ENCODE measurements at places on chromosomes 4 and X. TPM values are rescaled to one million over a fixed set of nuclear protein-coding genes. Genes with fewer than 3 reads are reported as not detected.

GRCh38 chrX:104391906-104392305, 137.2 kb upstream of the ESX1 start:
- no peak for DNase-seq

DNA sequence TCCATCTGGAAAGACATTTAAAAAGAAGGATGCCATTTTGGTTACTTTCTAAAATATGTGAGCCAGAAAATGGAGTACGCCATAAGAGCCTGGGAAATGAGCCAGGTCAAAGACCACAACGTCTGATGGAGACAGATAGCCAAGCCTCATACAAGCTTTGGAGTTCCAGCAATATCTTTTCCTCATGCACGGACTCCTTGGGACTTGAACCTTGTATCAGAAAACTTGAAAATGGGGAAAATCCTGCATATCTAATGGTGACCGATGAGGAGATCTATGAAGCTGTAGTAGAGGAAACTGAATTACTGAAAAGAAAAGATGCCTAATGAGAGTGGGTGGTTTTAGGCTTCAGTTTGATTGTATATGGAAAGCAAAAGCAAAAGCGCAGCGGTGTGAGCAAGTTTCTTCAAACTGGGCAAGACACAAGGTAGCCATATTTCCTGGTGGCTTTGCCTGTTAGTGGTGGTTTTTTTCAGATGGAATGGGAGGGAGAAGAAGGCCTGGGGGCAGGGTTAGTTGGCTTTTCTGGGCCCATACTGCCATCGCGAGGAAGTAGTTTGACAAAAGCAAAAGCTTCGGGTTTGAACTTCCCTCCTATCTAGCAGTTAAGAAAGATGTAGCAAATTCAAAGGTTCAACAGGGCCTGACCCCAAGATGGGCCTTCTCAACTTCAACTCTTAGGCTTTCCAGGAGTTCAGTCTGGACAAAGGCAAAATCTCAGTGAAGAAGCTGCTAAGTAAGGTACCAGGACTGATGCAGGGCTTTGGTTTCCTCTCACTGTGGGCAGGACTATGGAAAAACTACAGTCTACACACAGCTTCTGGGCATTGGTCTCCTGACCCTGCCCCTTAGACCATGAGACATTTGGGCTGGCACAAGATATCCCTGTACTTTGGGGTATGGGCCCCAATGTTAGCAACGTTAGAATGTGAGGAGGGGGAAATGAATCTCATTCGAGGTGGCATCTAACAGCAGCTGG, 210.0 kb upstream of the STK26 start:
- DNase-seq, result peak; percentile 80

- DNase-seq, result no peak
Observed at GRCh38 chrX:19122641-19123009, 357 bp upstream of the ADGRG2 start.

DNA sequence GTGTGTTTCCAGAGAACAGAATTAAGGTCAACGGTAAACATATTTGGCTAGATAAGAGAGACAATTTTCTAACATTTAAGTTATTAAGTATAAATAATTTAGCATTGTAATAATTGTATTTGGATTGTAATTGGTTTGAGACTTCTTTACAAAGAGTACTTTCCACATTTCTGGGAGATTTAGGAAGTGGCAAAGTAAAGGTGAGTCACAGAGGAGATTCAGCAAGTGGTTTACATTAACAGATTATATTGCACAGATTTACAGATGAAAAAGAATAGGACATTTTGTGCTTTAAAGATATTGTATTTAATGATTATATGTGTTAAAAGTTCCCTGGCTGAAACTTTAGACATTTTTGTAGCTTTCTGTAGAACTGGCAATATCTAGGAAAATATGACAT, 584.4 kb upstream of the AADAT start:
- no peak for DNase-seq

DNA sequence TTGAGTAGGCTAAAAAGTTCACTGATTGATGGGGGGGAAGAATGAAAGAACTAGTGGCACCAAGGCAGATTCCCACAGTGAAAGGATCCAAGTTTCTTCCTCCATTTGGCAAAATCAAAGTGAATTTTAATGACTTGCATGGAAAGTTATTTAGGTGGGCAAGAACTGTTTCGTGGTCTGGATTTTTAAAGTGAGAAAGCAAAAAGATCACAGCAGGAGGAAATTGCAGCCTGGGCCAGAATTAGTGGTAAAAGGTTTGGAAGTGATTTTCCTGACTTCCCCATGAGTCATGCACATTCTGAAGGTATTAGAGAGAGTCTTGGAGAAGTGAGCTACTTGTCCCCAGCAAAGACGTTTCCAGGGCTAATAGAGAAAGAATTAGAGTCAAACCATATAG, 207.8 kb downstream of the ANTXR2 start:
- DNase-seq, result no peak

GRCh38 chr4:8221985-8222384, 22.9 kb downstream of the SH3TC1 start:
- DNase-seq, result no peak

- DNase-seq, result no peak
Observed at GRCh38 chr4:173565281-173565680, 35.3 kb upstream of the HAND2 start.

DNA sequence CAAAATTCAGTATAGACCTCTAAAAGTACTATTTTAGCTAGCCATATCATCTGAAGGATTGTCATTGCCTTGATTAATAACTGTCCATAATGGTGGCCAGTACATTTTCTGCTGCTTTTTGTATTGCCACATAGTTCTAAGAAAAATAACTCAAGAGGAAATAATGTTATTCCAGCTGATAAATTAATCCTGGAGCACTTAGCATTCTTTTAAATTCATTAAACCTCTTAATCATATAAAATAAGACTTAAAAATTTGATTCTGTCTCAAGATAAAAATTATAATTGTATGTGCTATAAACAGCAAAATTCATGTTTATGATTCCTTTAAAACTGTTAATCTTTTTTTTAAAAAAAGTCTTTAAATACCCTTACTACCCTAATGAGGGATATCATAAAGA, 12.7 kb downstream of the PTPN13 start:
- DNase-seq, result no peak

DNA sequence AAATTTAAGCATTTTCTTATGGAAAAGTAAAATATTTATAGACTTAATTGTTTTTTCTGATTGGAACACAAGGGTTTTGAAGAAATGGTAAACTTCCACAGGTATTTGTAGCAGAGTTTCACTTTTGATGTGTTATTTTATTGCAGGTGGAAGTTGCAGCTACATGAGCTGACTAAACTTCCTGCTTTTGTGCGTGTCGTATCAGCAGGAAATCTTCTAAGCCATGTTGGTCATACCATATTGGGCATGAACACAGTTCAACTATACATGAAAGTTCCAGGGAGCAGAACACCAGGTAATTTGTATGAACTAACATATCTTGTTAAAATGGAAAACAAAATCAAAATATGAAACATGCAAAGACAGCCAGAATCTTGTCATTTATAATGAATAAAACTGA, 117.4 kb downstream of the DIPK2B start:
- DNase-seq, result no peak

The MCTS1 gene
- 53.8 TPM for total RNA-seq

The SLC39A8 gene
- total RNA-seq, result 101 TPM

The ASMT gene
- 0.48 TPM for total RNA-seq

The SLC16A2 gene
- total RNA-seq, result 0.05 TPM

GRCh38 chrX:105723966-105724735, 98.2 kb upstream of the NRK start:
- DNase-seq, result no peak

- DNase-seq, result no peak
Observed at GRCh38 chr4:165723051-165723795, 149.8 kb upstream of the TLL1 start.

GRCh38 chr4:159444678-159445077, 341.8 kb downstream of the RAPGEF2 start:
- DNase-seq, result no peak

The RGN gene
- total RNA-seq, result not detected

DNA sequence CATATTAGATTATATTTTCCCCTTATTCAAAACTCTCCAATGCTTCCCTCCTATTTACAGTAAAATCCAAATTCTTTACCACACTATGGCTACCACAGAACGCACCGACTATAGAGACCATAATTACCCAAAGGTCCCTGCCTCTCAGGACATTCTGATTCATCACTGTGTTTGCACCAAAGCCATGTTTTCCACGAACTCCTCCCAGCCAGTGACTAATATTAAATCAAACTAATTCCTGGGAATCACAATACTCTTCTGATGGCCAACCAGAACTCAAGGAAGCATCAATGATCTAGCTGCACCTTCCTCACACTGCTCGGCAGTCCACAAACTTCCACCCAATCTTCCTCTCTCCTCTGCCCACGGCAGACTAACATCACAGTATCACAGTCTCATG, 24.2 kb upstream of the EDNRA start:
- DNase-seq, result no peak

- DNase-seq, result no peak
Observed at GRCh38 chr4:41320278-41320677, 63.5 kb downstream of the UCHL1 start.

GRCh38 chrX:22534643-22535042, 261.9 kb downstream of the CBLL2 start:
- DNase-seq, result no peak

DNA sequence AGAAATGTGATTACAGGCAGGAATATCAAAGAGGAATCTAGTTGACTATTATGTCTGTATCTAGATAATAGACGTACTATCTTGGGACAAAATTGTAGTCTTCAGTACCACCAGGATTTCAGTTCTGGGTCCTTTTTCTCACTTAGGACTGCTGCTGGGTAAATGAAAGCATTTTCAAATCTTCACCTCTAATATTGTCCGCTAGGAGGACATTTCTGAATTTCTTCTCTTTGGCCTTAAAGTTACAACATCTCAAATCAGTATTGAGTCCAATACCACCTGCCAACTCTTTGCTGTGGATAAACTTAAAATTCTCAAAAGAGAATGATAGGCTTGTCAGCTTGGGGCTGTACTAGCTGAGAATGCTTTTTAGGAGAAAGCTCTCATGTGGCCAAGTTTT, 6.0 kb downstream of the FGF16 start:
- DNase-seq, result no peak

- no peak for DNase-seq
Observed at GRCh38 chrX:71143508-71143907, 1.1 kb upstream of the NLGN3 start.

GRCh38 chr4:1354136-1354982, 7.4 kb downstream of the UVSSA start:
- no peak for DNase-seq

- no peak for DNase-seq
Observed at GRCh38 chrX:105150557-105150956, 69.9 kb downstream of the TEX13A start.

DNA sequence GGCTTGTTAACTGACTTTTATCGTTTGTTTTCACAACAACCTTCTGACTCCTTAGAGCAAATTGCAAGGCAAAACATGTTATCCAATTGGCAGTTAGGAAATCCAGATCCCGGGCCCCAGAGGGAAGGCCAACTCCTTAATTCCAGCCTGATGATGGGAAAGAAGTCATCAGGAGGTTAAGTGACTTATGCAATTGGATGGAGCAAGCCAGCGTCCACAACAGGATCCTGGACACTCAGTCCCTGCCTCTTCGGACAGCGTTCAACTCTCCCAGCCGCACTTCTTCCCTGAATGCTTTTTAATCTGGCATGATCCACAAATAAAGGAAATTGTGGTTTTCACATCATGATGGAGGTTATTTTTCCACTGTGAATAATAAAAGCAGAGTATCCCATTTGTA, 310.1 kb downstream of the RAB28 start:
- no peak for DNase-seq

GRCh38 chr4:126850286-126850685, 782.5 kb upstream of the INTU start:
- no peak for DNase-seq

The FAM47E gene
- not detected for total RNA-seq

The TIMM8A gene
- 11.3 TPM for total RNA-seq

- no peak for DNase-seq
Observed at GRCh38 chr4:134027931-134028330, 173.7 kb downstream of the PABPC4L start.

GRCh38 chr4:102858828-102859464, 9.8 kb upstream of the CISD2 start:
- DNase-seq, result no peak

DNA sequence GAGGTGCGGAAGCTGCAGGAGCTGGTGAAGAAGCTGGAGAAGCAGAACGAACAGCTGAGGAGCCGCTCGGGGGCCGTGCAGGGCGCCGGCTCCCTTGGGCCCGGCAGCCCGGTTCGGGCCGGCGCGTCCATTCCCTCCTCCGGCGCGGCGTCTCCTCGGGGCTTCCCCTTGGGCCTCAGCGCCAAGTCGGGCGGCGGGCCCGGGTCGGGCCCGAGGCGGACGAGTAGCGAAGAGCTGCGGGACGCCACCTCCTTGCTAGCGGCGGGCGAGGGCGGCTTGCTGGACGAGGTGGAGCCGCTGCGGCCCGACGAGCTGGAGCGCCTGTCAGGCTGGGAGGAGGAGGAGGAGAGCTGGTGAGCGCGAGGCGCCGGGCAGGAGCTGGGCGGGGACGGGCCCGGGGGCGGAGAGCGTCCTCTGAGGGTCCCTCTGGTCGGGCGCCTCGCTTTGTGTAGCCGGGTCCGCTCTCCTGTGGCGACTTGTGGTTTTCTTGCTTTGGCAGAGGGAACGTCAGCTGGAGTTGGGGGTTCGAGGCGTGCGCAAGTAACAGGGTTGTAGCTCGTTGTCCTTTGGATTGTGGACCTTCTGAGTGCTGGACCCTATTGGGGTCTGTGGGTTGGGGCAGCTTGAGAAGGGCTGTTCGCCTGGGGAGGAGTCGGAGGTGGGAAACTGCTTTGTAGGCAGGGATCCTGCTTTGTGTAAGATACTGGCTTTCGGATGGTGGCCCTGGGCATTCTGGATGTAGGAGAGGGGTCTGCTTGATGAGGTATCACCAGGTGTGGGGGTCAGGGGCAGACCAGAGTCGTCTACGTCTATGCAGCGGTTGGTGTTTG, 662 bp downstream of the SLAIN2 start:
- DNase-seq, result peak; percentile 54

The LYAR gene
- total RNA-seq, result 47.4 TPM

The MAGEA2 gene
- total RNA-seq, result not detected

The SYAP1 gene
- 19.2 TPM for total RNA-seq

- no peak for DNase-seq
Observed at GRCh38 chr4:159193046-159193620, 90.3 kb downstream of the RAPGEF2 start.

The MND1 gene
- 20.8 TPM for total RNA-seq

DNA sequence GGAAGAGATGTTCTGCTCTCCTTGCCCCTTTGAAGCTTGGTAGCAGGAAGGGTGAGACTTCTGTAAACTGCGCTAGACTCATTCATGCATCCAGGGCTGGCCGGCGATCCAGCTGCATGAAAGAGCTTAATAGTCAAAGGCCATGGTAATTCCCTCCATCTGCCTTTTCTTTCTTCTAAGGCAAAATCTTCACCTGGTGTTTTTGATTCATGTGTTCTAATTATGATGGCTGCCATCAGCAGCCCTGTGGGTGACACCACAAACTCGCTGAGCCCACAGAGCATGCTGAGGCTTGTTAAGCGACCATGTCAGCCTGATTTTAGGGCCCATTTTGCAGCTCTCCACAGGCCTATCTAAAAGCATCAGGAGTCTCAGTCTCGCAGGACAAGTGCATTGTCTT, 450.1 kb upstream of the TENM3 start:
- DNase-seq, result no peak

- no peak for DNase-seq
Observed at GRCh38 chrX:6184900-6185515, 43.7 kb downstream of the NLGN4X start.

- DNase-seq, result no peak
Observed at GRCh38 chr4:173282626-173283025, 51.5 kb downstream of the HMGB2 start.
